ENCODE measurements at places on chromosomes 5 and 9. TPM values are rescaled to one million over a fixed set of nuclear protein-coding genes. Genes with fewer than 3 reads are reported as not detected.

GRCh38 chr5:103973669-103974068 lies 411.1 kb upstream of the NUDT12 start:
- no peaks in the 10 kb centered on the region for H3K4me1 ChIP-seq
- no peak overlapping the region for H3K27ac ChIP-seq
- no peak for DNase-seq
- no peaks in the 10 kb centered on the region for H3K36me3 ChIP-seq
- no peaks in the 10 kb centered on the region for H3K27me3 ChIP-seq
- H3K4me3 ChIP-seq, result no peak overlapping the region

GRCh38 chr5:73027361-73027760 lies 71.5 kb downstream of the FCHO2 start:
- H3K36me3 ChIP-seq, result no peaks in the 10 kb centered on the region
- H3K27me3 ChIP-seq, result no peaks in the 10 kb centered on the region
- DNase-seq, result no peak
- no peak overlapping the region for H3K27ac ChIP-seq

DNA sequence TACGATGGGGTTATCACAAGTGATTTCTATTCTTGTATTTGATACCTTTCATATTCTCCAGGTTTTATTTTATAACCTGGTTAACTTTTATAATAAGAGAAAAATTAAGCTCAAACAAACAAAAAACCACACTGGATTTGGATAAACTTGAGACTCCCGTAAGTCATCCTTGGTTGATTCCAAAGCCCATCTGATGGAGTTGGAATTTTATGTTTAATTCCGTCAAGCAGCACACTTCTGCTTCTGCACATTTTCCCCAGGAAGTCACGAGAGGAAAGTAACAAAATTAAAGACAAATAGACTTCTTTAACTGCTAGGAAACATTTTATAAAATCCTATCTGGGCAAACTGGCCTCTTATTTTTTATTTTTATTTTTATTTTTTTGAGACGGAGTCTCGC lies 207.9 kb downstream of the NXNL2 start:
- no peak for DNase-seq
- no peaks in the 10 kb centered on the region for H3K36me3 ChIP-seq
- no peaks in the 10 kb centered on the region for H3K4me1 ChIP-seq
- no peak overlapping the region for H3K27ac ChIP-seq
- H3K27me3 ChIP-seq, result no peaks in the 10 kb centered on the region
- no peak overlapping the region for H3K4me3 ChIP-seq

DNA sequence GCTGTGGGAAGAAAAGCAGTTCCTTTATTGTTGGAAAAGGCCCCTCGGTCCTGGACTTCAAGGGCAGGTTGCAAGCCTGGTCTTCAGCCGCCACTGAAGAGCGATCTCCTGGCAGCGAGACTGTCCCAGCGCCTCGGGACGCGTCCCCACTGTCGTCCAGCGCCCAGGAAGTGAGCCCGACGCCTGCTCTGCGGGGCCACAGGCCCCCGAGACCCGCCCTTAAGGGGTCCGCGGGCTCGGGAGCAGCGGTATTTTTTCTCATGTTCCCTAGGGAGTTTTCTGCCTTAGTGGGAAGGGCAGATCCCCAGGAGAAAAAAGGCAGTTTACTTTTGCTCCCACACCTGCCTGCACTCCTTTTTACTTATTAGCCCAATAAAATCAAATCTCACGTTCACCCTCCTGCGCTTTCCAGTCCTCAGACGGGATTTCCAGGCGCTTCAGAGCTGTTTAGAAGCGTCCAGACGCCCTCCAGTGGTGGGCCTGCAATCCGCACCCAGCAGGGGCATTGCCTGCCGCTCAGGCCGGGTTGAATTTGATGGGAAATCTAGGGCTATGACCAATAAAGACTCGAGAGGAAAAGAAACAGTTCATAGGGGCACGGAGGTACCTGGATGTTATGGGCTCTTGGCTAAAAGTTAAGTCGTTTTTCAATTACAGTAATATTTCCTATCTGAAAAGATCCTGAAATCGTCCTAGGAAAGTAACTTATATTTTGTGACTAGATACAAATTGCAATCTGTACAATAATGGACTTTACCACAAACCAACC lies 2.8 kb upstream of the EFNA5 start:
- H3K36me3 ChIP-seq, result no peaks in the 10 kb centered on the region
- H3K4me3 ChIP-seq, result peak overlapping the region; percentile 37
- peaks cover 4% of the 10 kb centered on the region for H3K27me3 ChIP-seq
- peaks cover 41% of the 10 kb centered on the region for H3K4me1 ChIP-seq

The FOXE1 gene
- not detected for total RNA-seq

- H3K4me3 ChIP-seq, result no peak overlapping the region
- no peaks in the 10 kb centered on the region for H3K36me3 ChIP-seq
- peak; percentile 10 for DNase-seq
- H3K27ac ChIP-seq, result no peak overlapping the region
- no peaks in the 10 kb centered on the region for H3K4me1 ChIP-seq
- no peaks in the 10 kb centered on the region for H3K27me3 ChIP-seq
Observed at GRCh38 chr5:169064093-169064492, 236.8 kb downstream of the SLIT3 start.

DNA sequence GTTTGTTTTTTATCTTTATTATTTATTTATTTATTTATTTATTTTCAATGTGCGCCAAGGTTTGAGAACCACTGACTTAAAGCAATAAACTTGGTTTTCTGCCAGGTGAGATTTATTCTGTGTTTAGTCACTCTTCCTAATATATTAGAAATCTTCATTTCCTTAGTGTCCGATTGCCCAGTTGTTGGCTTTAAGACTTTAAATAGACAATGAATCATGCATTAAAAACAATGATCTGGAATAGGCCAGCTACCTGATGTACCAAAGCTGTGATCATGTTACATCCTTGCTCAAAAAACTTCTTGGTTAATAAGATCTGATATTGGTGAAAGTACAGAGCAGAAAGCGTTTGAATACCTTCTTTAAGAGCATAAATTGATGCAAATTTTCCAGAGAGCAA lies 52.1 kb upstream of the ERBIN start:
- H3K4me1 ChIP-seq, result no peaks in the 10 kb centered on the region
- H3K27ac ChIP-seq, result no peak overlapping the region
- H3K27me3 ChIP-seq, result no peaks in the 10 kb centered on the region
- no peaks in the 10 kb centered on the region for H3K36me3 ChIP-seq
- no peak overlapping the region for H3K4me3 ChIP-seq

The TPPP gene
- 5.2 TPM for total RNA-seq

DNA sequence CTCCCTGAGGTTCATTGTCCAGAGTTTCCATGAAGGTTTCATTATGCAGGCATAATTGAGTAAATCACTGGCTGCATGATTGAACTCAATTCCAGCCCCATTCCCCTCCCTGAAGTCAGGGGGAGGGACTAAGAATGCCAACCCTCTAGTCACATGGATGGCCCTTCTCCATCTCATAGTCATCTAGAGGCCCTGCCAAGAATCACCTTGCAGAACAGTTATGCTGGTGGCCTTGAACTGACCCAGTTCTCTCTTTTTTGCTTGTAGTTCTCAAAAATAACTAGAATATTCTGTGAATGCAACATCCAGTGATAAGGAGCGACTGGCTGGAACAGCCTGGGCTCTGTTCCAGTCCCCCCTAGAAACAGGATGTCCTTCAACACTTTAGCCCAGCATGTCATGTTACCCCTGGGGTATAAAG lies 31.7 kb downstream of the SLC35A4 start:
- DNase-seq, result peak; percentile 66
- peak overlapping the region; percentile 3 for H3K27ac ChIP-seq
- H3K27me3 ChIP-seq, result no peaks in the 10 kb centered on the region
- H3K4me1 ChIP-seq, result peaks cover 27% of the 10 kb centered on the region
- H3K36me3 ChIP-seq, result no peaks in the 10 kb centered on the region

The TMEM174 gene
- not detected for total RNA-seq

DNA sequence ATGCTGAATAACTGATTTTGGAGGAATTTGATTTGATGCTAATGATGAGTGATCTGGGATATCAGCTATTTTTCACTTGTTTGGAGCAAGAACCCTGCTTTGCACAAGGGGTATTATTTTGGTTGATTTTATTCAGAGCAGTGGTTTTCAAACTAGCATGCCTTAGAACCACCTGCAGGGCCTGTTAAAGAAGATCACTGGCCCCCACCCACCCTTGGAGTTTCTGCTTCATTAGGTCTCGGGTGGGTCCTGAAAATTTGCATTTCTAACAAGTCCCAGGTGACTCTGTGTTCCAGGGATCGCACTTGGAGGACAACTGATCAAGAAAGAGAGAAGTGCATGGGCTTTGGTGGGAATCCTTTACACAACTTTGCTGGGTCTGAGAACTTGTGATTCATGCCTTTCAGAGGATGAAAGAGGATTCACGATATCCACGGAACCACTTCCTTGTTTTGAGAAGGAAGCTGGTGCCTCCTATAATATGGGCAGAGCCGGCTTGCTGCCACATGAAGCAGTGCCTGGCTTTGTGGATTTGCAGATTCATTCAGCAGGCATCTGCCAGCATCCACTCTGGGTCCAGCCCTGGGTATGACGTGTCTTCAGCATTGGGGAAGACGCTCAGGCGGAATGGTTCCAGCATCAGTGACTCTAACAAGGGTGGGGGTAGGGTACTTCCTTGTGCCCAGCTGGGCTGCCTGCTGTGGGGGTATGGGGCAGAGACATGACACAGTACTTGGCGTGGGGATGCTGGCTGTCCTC lies 106.6 kb upstream of the PITX1 start:
- peak; percentile 66 for DNase-seq
- H3K4me1 ChIP-seq, result no peaks in the 10 kb centered on the region
- no peak overlapping the region for H3K4me3 ChIP-seq
- H3K27ac ChIP-seq, result peak overlapping the region; percentile 42
- H3K36me3 ChIP-seq, result no peaks in the 10 kb centered on the region
- H3K27me3 ChIP-seq, result no peaks in the 10 kb centered on the region

The SHISAL2B gene
- 0.99 TPM for total RNA-seq

DNA sequence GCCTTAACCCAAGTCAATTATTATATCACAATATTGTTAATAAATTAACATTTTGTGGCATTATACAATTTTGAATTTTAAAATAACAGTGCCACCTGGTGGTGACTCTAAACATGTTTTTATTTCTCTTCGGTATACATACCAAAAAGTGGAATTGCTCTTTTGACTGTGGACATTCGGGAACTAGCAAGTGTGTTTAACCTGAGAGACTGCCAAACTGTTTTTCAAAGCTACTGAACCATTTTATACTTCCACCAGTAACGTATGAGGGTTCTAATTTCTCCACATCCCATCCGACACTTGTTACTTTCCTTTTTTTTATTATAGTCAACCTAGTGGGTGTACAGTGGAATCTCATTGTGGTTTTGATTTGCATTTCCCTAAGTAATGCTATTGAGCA lies 18.3 kb upstream of the HSDL2 start:
- no peaks in the 10 kb centered on the region for H3K36me3 ChIP-seq
- H3K4me3 ChIP-seq, result no peak overlapping the region
- no peak for DNase-seq
- H3K27me3 ChIP-seq, result no peaks in the 10 kb centered on the region
- H3K27ac ChIP-seq, result no peak overlapping the region

The FST gene
- total RNA-seq, result 0.52 TPM

The ISL1 gene
- 2.9 TPM for total RNA-seq

- no peak for DNase-seq
- no peaks in the 10 kb centered on the region for H3K4me1 ChIP-seq
- no peaks in the 10 kb centered on the region for H3K27me3 ChIP-seq
- H3K4me3 ChIP-seq, result no peak overlapping the region
- no peak overlapping the region for H3K27ac ChIP-seq
Observed at GRCh38 chr9:127136081-127136879, 13.8 kb upstream of the ANGPTL2 start.

The SHOC1 gene
- total RNA-seq, result 0.26 TPM

DNA sequence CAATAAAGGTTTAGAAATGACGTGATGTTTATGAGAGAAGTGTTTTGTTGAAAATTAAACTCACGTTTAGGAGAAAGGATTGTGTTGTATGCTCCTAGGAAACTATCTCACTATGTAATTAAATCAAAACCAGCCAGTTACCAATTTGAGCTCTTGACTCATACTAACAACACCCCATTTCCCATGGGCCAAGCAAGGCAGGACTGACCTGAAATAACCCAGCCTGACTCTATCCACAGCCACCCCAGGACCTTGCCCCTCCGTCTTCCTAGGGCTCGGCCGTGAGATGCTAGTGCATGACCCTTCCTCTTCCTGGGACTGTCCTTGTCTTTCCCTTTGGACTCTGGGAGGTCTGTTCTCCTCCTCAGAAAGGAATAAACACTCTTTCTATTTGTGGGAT lies 16.4 kb downstream of the TLR4 start:
- peaks cover 12% of the 10 kb centered on the region for H3K4me1 ChIP-seq
- DNase-seq, result no peak
- no peaks in the 10 kb centered on the region for H3K36me3 ChIP-seq
- no peak overlapping the region for H3K4me3 ChIP-seq
- H3K27ac ChIP-seq, result no peak overlapping the region

The NEURL1B gene
- total RNA-seq, result 12.2 TPM

- H3K4me1 ChIP-seq, result peaks cover 7% of the 10 kb centered on the region
- DNase-seq, result no peak
- no peak overlapping the region for H3K4me3 ChIP-seq
Observed at GRCh38 chr5:43270645-43271044, 42.6 kb downstream of the HMGCS1 start.

The ARL15 gene
- total RNA-seq, result 14.3 TPM

The FBP1 gene
- 28.5 TPM for total RNA-seq

The AQP3 gene
- total RNA-seq, result 12.5 TPM

GRCh38 chr5:29720954-29721353 lies 1472.5 kb upstream of the CDH6 start:
- H3K4me1 ChIP-seq, result no peaks in the 10 kb centered on the region
- no peaks in the 10 kb centered on the region for H3K36me3 ChIP-seq
- no peak overlapping the region for H3K4me3 ChIP-seq
- no peak overlapping the region for H3K27ac ChIP-seq

GRCh38 chr5:153974131-153974812 lies 64.4 kb downstream of the FAM114A2 start:
- no peak for DNase-seq
- H3K27ac ChIP-seq, result no peak overlapping the region
- H3K27me3 ChIP-seq, result no peaks in the 10 kb centered on the region
- no peak overlapping the region for H3K4me3 ChIP-seq

The GEMIN5 gene
- 5.7 TPM for total RNA-seq

GRCh38 chr5:150746-151145 lies 40.5 kb upstream of the LRRC14B start:
- no peaks in the 10 kb centered on the region for H3K27me3 ChIP-seq
- H3K27ac ChIP-seq, result no peak overlapping the region

All from body of pancreas (tissue), 4 donors.